ENCODE measurements at places on chromosomes 7 and 10. TPM values are rescaled to one million over a fixed set of nuclear protein-coding genes. Genes with fewer than 3 reads are reported as not detected.

Gene TBX20
- 0.17 TPM for total RNA-seq

Gene ASB10
- total RNA-seq, result not detected

Gene VWA2
- total RNA-seq, result not detected

Gene GIMAP6
- 105 TPM for total RNA-seq

Gene MICALL2
- 2.7 TPM for total RNA-seq

Gene ANKRD22
- total RNA-seq, result 0.17 TPM

Data from activated CD4-positive, alpha-beta T cell treated with anti-CD3 and anti-CD28 coated beads, Interleukin-2, amount 10 ng/mL, durations not matched to agents 7 days and 5 days (primary cell).